ENCODE measurements at places on chromosomes 16 and 17. TPM values are rescaled to one million over a fixed set of nuclear protein-coding genes. Genes with fewer than 3 reads are reported as not detected.
A peak's percentile ranks its signal among the peaks of the same experiment; 100 is the strongest.

DNA sequence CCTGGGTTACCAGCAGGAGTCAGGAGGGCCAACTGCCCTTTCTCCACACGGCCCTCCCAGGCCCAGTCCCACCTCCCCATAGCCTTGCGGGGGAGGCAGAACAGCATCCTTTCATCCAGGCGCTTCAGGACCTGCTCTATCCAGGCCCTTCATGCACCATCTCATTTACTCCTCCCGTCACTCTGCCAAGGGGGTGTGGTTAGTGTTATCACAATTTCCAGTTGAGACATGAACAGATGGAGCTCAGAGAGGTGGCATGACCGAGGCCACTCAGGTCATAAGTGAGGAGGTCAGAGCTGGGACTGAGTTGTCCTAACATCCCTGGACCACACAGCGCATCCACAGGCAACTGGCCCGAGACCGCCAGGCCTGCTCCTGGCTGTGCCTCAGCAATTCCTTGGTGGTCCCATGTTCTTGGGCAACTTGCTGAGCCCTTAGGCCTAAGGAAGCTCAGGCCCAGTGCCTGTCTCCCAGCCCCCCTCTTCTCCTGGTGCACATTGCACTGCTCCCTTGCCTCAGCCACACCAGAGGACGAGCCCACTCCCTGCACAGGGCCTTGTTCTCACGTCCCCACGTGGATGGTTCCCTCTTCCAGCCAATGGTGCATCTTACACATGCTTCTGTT, 23.8 kb downstream of the C17orf100 start:
- no peak overlapping the region for H3K27ac ChIP-seq
- no peak for DNase-seq
- no peaks in the 10 kb centered on the region for H3K27me3 ChIP-seq
- peaks cover 15% of the 10 kb centered on the region for H3K4me1 ChIP-seq
- H3K36me3 ChIP-seq, result no peaks in the 10 kb centered on the region
- H3K4me3 ChIP-seq, result no peak overlapping the region

DNA sequence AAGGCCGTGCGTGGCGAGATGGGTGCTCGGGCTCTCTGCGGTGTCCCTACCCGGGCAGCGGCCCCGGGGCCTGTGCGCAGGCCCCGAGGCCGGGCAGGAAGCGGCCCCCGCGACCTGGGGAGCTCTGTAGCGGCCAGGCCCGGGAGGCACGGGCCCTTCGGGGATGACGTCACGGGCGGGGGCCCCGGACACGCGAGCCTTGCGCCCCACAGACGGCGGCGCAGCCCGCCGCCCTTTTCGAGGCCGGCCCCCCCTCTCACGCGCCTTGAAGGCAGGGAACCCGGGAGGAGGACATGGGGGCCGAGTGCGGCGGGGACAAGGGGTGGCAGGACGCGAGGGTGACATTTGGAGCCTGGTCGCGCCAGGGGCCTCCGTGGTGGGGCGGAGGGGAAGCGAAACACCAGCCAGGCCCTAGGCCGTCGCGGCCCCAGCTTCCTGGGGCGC, 1.1 kb downstream of the RAI1 start:
- no peaks in the 10 kb centered on the region for H3K27me3 ChIP-seq
- no peak for DNase-seq
- H3K4me1 ChIP-seq, result peaks cover 48% of the 10 kb centered on the region
- peak overlapping the region; percentile 73 for H3K4me3 ChIP-seq
- peak overlapping the region; percentile 64 for H3K27ac ChIP-seq

GRCh38 chr16:68503334-68503733, 35.8 kb upstream of the ZFP90 start:
- H3K4me1 ChIP-seq, result peaks cover 4% of the 10 kb centered on the region
- no peak for DNase-seq
- no peaks in the 10 kb centered on the region for H3K36me3 ChIP-seq
- no peak overlapping the region for H3K4me3 ChIP-seq
- no peak overlapping the region for H3K27ac ChIP-seq
- H3K27me3 ChIP-seq, result no peaks in the 10 kb centered on the region

GRCh38 chr16:4566144-4566543, 10.0 kb downstream of the C16orf96 start:
- H3K27ac ChIP-seq, result no peak overlapping the region
- H3K4me1 ChIP-seq, result no peaks in the 10 kb centered on the region
- H3K4me3 ChIP-seq, result no peak overlapping the region
- H3K36me3 ChIP-seq, result no peaks in the 10 kb centered on the region
- no peak for DNase-seq
- no peaks in the 10 kb centered on the region for H3K27me3 ChIP-seq

DNA sequence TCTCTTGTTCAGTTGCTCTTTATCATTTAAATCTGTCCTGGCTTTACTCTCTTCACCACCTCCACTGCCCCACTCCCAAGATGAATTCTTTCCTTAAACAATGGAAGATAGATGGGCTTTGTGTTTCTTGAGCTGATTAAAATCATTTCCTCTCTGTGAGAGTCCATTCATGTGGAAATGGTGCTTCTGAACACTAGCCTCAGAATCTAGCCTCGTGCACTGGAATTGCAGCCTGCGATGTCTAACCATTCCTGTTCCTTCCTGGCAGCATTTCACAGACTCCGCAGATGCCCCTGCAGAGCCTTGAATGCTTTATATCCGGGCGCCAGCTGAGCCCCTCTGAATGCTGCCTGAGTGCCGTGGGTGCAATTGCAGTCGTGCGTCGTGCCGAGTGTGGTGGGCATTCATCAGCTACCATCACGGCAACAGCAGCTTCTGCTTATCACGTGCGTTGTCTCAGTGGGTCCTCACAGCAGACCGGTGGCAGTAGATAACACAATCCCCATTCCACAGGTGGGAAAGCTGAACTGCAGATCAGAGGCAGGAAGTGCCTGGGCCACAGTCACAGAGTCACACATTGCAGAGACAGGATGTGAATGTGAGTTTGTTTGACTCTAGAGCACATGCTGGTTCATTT, 172.8 kb upstream of the WSCD1 start:
- no peaks in the 10 kb centered on the region for H3K36me3 ChIP-seq
- no peak overlapping the region for H3K4me3 ChIP-seq
- no peaks in the 10 kb centered on the region for H3K4me1 ChIP-seq
- H3K27ac ChIP-seq, result no peak overlapping the region
- no peak for DNase-seq
- peaks cover 74% of the 10 kb centered on the region for H3K27me3 ChIP-seq

- no peaks in the 10 kb centered on the region for H3K4me1 ChIP-seq
- no peak overlapping the region for H3K4me3 ChIP-seq
- H3K27ac ChIP-seq, result no peak overlapping the region
- no peaks in the 10 kb centered on the region for H3K36me3 ChIP-seq
These were observed 358.4 kb upstream of the CDH5 start for GRCh38 chr16:66008136-66008535.

DNA sequence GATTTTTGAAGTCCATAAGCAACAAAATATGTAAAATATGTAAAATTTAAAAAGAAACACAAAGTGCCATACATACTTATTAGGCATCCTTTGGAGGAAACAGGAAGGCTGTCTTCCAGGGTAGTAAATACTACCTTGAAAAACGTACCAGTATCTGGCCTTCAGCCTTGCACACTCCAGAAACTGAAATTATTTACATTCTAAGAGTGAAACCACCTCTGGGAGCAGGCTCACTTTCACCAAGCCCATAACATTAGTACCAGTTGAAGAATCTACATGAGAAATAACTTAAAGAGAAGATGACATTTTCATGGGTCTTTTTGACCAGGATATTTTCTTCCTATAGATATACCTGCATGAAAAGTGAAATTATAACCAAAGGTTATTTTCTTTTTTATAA, 6.4 kb downstream of the KRTAP9-1 start:
- H3K4me1 ChIP-seq, result no peaks in the 10 kb centered on the region
- DNase-seq, result no peak
- H3K36me3 ChIP-seq, result no peaks in the 10 kb centered on the region
- H3K27me3 ChIP-seq, result no peaks in the 10 kb centered on the region
- H3K4me3 ChIP-seq, result no peak overlapping the region

- H3K27ac ChIP-seq, result no peak overlapping the region
- H3K27me3 ChIP-seq, result no peaks in the 10 kb centered on the region
- peaks cover 12% of the 10 kb centered on the region for H3K4me1 ChIP-seq
- no peak overlapping the region for H3K4me3 ChIP-seq
These were observed 49.7 kb downstream of the STAT3 start for GRCh38 chr17:42338427-42338985.

GRCh38 chr17:50060951-50061712, 5.2 kb downstream of the ITGA3 start:
- H3K4me1 ChIP-seq, result peaks cover 77% of the 10 kb centered on the region
- no peaks in the 10 kb centered on the region for H3K27me3 ChIP-seq
- H3K36me3 ChIP-seq, result peaks cover 65% of the 10 kb centered on the region
- H3K27ac ChIP-seq, result peak overlapping the region; percentile 97
- peak overlapping the region; percentile 79 for H3K4me3 ChIP-seq

GRCh38 chr16:24540602-24541210, 1.3 kb downstream of the RBBP6 start:
- H3K36me3 ChIP-seq, result peaks cover 21% of the 10 kb centered on the region
- peak overlapping the region; percentile 98 for H3K4me3 ChIP-seq
- peak overlapping the region; percentile 92 for H3K27ac ChIP-seq
- DNase-seq, result no peak
- peaks cover 26% of the 10 kb centered on the region for H3K4me1 ChIP-seq

DNA sequence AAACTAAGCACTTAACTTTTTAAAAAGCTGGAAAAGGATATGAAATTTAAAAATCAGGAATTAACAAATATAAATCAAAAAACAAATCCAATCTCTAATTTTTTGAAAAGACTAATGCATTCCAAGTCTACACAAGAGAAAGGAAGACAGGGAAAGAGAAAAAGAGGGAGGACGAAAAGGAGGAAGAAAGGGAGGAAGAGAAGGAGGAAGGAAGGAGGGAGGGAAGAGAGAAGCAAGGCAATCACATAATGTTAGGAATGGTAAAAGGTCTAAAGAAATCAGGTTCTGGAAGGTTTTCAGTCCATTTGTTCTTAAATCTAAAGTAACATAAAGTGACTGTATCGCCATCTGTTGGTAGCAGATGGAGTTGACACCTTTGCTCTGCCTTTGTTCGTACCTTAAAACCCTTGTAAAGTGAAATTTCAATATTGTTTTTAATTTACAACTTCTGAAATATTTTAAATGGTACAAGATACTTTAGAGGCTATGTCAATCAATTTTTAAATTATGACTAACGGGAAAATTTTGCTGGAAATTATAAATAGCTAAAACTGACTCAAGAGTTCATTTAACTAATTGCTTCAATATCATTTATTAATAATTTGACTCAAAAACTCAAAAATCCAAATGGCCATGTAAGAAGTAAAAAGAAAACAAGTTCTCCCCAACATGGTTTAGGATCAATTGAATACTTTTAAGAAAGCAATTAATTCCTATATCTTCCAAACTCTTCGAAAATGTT, 20.4 kb upstream of the CDYL2 start:
- H3K4me3 ChIP-seq, result no peak overlapping the region
- no peaks in the 10 kb centered on the region for H3K36me3 ChIP-seq
- no peaks in the 10 kb centered on the region for H3K4me1 ChIP-seq
- H3K27me3 ChIP-seq, result peaks cover 14% of the 10 kb centered on the region
- no peak for DNase-seq
- no peak overlapping the region for H3K27ac ChIP-seq

DNA sequence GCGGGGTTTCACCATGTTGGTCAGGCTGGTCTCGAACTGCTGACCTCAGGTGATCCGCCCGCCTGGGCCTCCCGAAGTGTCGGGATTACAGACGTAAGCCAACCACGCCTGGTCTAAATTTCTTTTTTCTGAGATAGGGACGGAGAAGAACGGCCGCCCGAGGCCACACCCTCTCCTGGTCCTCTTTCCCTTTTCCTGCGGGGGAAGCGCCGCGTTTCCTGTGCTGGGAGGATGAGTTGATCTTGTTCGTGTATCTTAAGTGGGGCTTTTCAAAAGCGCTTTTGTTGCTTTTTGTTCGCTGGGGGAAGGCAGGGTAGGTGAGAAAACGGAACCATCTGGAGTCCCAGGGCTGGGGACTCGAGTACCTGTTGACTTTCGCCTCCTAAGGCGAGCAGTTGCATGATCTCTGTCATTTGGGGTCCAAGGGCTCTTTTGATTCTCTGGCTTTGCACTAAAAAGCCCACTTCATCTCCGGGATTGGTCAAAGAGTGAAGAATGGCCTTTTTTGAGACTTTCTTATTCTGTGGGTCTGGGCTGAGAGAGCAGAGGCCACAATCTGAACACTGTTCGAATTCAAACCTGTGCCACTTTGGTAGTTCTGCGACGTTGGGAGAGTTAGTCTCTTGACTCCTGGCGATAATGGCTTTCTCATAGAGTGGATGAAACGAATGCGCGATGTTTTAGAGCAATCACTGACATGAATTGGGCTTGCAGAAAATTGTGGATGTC, 1.3 kb downstream of the FUS start:
- no peaks in the 10 kb centered on the region for H3K27me3 ChIP-seq
- H3K27ac ChIP-seq, result peak overlapping the region; percentile 94
- peaks cover 22% of the 10 kb centered on the region for H3K4me1 ChIP-seq

GRCh38 chr16:49806446-49806845, 49.5 kb downstream of the ZNF423 start:
- H3K4me1 ChIP-seq, result no peaks in the 10 kb centered on the region
- H3K4me3 ChIP-seq, result no peak overlapping the region
- peaks cover 91% of the 10 kb centered on the region for H3K27me3 ChIP-seq
- no peak for DNase-seq
- no peaks in the 10 kb centered on the region for H3K36me3 ChIP-seq

DNA sequence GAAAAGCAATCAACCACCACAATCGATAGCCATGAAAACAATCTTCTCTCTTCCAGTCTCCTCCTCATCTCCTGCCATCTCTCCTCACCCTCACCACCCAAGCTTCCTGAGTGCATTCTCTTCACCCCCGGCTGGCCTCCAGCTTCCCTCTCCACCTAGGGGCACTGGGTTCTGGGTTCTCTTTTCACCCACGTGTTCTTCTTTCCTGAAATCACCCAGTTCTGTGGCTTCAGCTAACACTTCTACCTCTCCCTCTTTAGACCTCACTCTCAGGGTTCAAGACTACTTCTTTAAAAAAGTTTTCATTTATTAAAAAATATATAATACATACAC, 8.2 kb downstream of the ITGAM start:
- no peaks in the 10 kb centered on the region for H3K36me3 ChIP-seq
- no peaks in the 10 kb centered on the region for H3K27me3 ChIP-seq
- peaks cover 26% of the 10 kb centered on the region for H3K4me1 ChIP-seq
- no peak for DNase-seq

GRCh38 chr17:9648521-9649110, 3.3 kb downstream of the USP43 start:
- no peaks in the 10 kb centered on the region for H3K27me3 ChIP-seq
- H3K27ac ChIP-seq, result peak overlapping the region; percentile 62
- H3K36me3 ChIP-seq, result no peaks in the 10 kb centered on the region
- H3K4me3 ChIP-seq, result peak overlapping the region; percentile 13
- H3K4me1 ChIP-seq, result peaks cover 25% of the 10 kb centered on the region

- H3K27ac ChIP-seq, result no peak overlapping the region
- H3K4me1 ChIP-seq, result no peaks in the 10 kb centered on the region
- no peak overlapping the region for H3K4me3 ChIP-seq
- peaks cover 55% of the 10 kb centered on the region for H3K27me3 ChIP-seq
These were observed 112.1 kb upstream of the FOXF1 start for GRCh38 chr16:86398201-86398600.

- H3K4me3 ChIP-seq, result no peak overlapping the region
- H3K27ac ChIP-seq, result no peak overlapping the region
- no peaks in the 10 kb centered on the region for H3K27me3 ChIP-seq
- no peaks in the 10 kb centered on the region for H3K36me3 ChIP-seq
- H3K4me1 ChIP-seq, result no peaks in the 10 kb centered on the region
These were observed 55.1 kb upstream of the EMP2 start for GRCh38 chr16:10635365-10636021.

- H3K36me3 ChIP-seq, result no peaks in the 10 kb centered on the region
- DNase-seq, result no peak
- no peaks in the 10 kb centered on the region for H3K4me1 ChIP-seq
- no peak overlapping the region for H3K4me3 ChIP-seq
These were observed 544.5 kb downstream of the NPIPA7 start for GRCh38 chr16:16923479-16923878.

The RSKR gene
- total RNA-seq, result 25.8 TPM

The APOH gene
- not detected for total RNA-seq

The CD300LG gene
- not detected for total RNA-seq
